Endodermal cell (in vitro differentiated cells): ENCODE measurements at places on chromosomes 5 and 9. TPM values are rescaled to one million over a fixed set of nuclear protein-coding genes. Genes with fewer than 3 reads are reported as not detected.

MAP1B gene
- total RNA-seq = 85.9 to 103 TPM (median 87.9 TPM) in 3 replicates

DNA sequence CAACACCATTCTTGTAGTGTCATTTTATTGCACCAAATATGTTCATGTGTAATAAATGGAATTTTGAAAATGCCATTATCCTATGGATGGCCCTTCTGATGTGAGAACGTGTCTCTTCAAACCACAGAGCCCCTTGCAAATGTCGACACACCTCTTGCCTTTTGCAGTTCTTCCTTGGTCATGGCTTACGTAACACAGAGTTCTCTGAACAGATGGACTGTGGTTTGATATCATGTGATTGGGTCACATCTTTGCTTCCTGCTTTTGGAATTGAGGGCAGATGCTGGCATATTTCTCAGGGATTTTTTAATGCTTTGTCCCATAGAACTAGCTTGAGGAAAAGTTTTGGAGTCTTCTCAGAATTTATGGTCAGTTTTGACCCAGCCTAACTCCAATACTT, 4.6 kb downstream of the TGFBR1 start:
- DNase-seq = no peak
- peaks cover 19% of the 10 kb centered on the region for H3K36me3 ChIP-seq
- no peak overlapping the region for H3K4me3 ChIP-seq
- no peak overlapping the region for H3K27ac ChIP-seq

C1QTNF2 gene
- not detected in 3 replicates for total RNA-seq

DNA sequence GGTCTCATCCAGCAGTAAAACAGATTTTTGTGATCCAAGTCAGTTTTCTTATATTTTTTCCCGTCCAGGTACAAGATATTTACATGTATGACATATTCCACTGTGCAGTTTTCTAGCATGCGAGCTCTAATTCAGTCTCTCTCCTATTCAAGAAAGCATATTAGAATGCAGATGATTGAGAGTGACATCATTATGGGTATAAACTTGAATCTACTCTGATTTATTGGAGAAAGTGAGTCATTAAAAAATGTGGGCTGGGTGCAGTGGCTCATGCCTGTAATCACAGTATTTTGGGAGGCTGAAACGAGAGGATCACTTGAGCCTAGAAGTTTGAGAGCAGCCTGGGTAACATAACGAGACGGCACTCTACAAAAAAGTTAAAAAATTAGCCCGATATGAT, 6.2 kb downstream of the FER start:
- no peak overlapping the region for H3K27ac ChIP-seq
- no peaks in the 10 kb centered on the region for H3K27me3 ChIP-seq
- no peaks in the 10 kb centered on the region for H3K36me3 ChIP-seq
- no peaks in the 10 kb centered on the region for H3K4me1 ChIP-seq
- no peak overlapping the region for H3K4me3 ChIP-seq
- DNase-seq = no peak

TRIP13 gene
- total RNA-seq = 21.9 and 24.2 TPM in 2 replicates
